ENCODE measurements at places on chromosomes 4 and X.

DNA sequence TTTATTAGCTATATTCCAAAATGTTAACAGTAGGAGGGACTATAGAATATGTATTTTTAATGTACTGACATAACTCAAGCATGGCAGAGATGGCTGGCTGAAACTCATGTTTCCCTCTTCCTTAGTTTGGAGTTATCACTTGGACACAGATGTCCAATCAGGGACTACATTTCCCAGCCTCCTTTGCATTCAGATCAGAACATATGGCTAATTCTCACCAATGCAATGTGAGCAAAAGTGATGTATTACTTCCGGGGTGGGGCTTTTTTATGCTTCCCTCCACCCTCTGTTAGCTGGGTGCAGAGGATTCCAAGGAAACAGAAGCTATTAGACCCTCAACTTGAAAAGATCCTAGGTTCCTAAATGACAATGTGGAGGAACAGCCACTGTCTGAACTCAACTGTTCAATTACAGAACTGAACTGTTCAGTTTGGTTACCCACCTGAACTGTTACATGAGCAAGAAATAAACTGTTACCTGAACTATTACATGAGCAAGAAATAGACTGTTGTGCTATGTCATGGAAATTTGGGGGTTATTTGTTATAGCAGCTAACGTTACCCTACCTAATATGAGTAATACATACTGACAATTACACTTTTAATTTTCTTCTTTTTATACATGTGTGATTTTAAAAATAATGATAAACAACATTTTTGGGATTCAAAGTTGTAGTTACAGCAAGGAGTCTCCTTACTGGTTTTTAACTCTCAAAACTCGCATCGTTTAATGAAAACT, 29.6 kb upstream of the ERVMER34-1 start:
- DNase-seq = no peak

DNA sequence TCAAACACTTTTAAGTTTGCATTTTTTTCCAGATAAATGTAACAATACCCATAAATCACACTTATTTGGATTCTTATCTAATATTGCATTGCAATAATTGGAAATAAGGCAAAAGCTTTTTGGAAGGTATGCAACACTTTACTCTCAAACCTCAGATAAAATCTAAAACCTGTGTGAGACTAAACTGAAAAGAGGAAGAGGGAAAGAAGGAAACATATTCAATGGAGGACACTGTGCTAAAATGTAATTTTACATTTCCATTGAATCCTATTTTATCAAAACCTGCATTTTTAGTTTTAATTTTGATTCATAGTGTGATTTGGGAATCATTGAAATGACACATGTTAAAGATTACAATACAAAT, 99.4 kb downstream of the HPGD start:
- DNase-seq = no peak

GRCh38 chrX:139093201-139093600, 381.7 kb upstream of the FGF13 start:
- no peak for DNase-seq

DNA sequence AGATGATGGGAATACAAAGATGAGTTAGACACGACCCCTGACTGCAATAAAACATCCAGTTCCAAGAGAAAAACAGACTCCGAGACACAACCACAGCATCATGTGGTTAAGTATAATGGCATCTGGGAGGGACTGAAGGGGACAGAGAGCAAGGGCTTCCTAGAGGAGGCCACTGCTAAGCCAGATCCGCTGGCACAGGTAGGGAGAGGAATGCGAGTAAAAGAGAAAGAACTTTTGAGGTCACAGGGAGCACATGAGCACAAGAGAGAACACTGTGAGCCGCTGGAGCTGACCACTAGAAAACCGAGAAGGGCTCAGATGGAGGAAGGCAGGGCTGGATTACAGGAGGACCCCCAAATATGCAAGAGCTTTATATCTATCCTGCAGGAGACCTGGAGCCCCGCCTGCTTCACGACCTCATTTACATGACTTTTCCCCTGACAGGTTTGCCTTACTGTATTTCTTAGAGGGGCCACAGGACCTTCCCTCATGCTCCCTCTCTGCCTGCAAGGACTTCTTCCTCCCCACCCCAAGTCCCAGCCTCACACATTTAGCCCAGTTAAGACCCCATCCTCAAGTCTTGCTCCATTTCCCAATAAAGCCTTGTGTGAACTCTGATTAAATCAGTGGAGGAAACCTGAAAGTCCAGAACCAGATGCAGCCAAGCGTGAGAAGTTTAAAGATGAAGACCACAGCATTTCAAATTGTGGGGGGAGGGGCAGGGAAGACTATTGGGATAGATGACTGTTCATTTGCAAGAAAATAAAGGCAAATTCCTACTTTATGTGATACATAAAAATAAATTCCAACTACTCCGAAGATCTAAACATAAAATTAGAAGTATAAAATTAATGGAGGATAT, 29.6 kb downstream of the MFAP3L start:
- no peak for DNase-seq

DNA sequence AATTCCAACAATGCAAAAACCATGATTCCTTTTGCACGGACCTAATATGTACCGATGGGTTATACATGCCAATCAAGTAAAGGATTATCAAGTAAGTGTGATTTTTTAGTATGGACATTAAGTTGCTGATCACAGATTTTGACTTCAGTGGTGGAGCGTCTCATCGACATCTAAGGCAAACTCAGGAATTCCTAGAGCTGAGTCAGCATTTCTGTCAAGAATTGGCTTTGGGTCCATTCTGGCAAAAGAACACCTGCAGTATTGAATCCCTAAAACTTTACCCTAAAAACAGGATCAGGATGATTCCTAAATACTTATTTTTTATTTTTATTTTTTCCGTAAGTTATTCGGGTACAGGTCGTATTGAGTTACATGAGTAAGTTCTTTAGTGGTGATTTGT, 83.6 kb downstream of the HPGD start:
- DNase-seq = no peak

- no peak for DNase-seq
These were observed 128.4 kb downstream of the FHDC1 start for GRCh38 chr4:153064571-153064970.

DNA sequence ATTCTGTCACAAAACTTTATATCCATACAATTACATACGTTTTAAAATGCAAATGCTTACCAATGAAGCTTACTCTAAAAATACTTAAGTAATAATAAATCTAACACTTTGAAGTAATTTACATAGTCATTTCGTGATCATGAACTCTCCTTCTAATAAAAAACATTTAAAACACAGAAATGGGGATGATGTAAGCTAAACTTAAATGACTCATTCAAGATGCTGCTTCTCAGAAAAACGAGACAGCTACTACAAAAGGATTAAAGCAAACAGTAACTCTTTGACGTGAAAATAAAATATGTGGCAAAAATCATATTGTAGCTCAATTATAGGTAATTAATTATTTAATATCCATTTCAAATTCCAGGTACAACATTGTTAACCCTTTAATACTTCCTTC, 148.7 kb downstream of the FGF16 start:
- DNase-seq = no peak

DNA sequence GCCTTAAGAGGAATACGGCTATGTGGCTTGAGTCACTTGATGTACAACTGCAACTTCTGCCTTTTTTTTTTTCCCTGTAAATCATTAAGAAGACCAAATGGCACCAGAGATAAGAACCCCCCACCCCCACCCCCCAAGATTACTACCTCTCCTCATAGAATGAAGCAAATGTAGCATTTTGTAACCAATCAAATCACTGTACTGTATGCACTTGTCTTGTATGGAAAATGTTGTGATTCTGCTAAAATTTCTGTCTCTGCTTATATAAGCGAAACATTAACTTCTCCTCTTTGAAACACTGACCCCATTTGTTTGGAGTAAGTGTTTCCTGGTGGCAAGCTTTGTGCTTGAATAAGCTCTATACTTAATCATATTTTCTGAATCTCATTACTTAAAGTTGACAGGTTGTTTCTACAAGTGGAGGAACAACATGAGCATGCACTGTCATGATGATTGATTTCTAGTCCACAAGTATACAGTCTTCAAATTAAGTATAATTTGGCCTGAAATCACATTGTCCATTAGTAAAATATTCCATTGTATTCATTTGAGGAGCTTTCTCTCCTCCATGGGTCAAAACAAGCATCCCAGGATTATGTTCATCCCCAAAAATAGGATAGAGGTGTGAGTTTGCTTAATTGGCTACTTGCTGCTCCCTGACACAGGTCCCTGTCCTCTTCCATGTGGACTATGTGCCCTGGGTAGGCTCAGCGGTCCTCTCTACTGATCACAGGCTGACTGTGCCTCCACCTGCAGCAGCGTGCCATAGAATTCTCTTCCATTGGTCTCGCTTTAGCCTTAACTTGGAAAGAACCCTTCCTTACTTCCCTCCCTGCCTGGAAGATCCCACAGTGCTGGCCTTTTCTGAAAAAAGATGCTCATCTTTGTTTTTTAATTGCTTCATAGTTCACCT, 104.0 kb upstream of the BMP2K start:
- no peak for DNase-seq

All from cardiac muscle cell (in vitro differentiated cells and primary cell).